Panc1 (cell line): ENCODE measurements at places on chromosomes 3 and 15. TPM values are rescaled to one million over a fixed set of nuclear protein-coding genes. Genes with fewer than 3 reads are reported as not detected.

The TMEM158 gene
- 7.3 TPM for total RNA-seq

The FAM107A gene
- total RNA-seq: 0.08 TPM

The CCR5 gene
- not detected for total RNA-seq

The RTP4 gene
- 2.5 TPM for total RNA-seq

The KLF15 gene
- 0.10 TPM for total RNA-seq

The GHRL gene
- total RNA-seq: not detected

The GOLGA8H gene
- total RNA-seq: 1.5 TPM

The ROBO1 gene
- 61.6 TPM for total RNA-seq

The C3orf52 gene
- total RNA-seq: 12.6 TPM

The ALCAM gene
- total RNA-seq: 32.3 TPM

The PRR20G gene
- total RNA-seq: not detected

The ITGA11 gene
- 0.28 TPM for total RNA-seq

The GPR171 gene
- total RNA-seq: not detected

The GNB4 gene
- 26.7 TPM for total RNA-seq

The PCOLCE2 gene
- total RNA-seq: 14.6 TPM

The SLC9C1 gene
- not detected for total RNA-seq
